ENCODE measurements at places on chromosomes 6 and 20.
A peak's percentile ranks its signal among the peaks of the same experiment; 100 is the strongest.

DNA sequence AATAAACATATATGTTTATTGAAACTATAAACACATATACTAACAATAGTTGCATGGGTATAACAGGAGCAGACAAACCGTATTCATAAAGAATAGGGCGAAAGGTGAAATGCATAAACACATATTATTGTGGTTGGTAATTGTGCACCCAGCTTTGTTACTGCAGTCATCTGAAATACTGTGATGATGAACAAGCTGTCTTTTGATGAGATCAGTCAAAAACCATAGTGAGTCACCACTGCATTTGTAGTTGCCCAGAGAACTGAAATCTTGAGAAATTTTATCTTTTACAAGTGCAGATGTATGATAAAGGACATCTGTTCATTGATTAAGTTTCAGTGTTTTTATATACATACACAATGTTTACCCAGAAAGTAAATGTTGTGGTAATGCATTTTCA, 133.7 kb downstream of the MYO6 start:
- DNase-seq: peak; percentile 9

- DNase-seq: no peak
Measured at GRCh38 chr6:11774426-11774825, 4.2 kb downstream of the ADTRP start.

DNA sequence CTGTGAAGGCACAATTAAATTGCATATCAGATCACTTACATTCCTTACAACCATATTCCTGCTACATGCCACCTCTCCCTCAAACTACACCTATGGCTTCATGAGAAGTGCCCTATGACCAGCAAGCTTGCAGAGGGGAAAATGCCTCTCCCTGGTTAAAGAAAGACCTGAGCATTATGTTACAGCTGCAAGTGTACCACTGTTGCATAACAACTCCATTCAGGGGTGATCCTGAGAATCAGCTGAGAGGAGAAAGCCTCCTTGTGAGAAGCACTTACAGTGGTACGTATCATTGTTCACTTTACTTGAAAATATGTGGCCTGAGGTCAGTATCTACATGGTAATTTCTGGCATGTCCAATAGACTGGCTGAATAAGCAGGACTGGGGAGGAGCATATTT, 20.0 kb downstream of the PDSS2 start:
- DNase-seq: no peak

GRCh38 chr20:6855104-6855503, 87.6 kb downstream of the BMP2 start:
- no peak for DNase-seq

GRCh38 chr6:132205946-132206345, 195.3 kb downstream of the MOXD1 start:
- no peak for DNase-seq

DNA sequence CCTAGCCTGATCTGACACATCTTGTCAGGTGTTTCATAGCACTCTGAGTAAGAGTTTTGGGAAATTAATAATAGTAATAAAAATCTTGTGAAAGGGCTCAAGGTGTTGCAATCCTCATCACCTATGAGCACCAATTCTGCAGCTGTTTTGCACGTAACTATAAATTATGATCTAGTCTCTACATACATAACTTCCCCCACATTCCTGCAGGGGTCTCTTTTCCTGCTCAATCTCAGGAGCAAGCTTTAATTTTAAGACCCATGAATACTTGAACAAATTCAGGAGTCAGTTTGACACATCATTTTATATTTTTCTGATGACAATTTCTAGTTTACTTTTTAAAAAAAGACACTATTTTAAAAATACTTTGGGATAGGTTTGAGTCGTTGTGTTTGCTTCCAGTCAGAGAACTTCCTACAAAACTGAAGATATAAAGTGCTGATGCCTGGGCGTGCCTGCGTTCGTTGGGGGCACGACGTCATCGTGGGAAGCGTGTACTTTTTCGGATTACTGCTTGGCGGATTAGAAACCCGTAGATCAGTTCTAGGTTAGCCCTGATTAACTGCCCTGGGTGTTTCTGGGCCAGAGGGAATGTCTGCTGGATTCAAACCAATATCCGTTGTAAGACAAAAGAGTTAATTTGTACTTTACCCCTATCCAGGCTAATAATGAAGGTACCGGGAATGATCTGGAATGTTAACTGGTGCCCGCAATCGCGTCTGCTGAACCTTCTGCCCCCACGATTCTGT, 1.0 kb upstream of the E2F3 start:
- no peak for DNase-seq

DNA sequence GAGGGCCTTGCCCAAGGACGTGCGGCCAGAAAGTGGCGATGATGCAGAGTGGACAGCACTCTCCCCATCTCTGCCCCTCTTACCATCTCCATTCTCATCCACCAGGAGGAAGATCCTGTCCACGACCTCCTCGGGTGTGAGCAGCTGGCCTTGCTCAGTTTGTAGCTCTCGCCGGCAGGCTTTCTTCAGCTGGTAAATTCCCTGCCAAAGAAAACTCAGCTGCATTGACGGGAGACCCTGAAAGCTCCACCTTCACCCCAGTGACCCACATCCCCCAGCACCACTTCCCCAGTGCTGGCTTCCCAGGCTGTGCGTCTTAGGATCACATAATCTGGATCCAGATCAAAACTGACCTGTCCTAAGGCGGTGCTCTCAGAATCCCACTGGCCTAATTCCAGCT, 9.2 kb downstream of the GUCA1B start:
- no peak for DNase-seq

GRCh38 chr6:166157930-166158617, 9.6 kb downstream of the TBXT start:
- DNase-seq: no peak

- DNase-seq: no peak
Measured at GRCh38 chr6:56580271-56580670, 62.4 kb downstream of the DST start.

- DNase-seq: no peak
Measured at GRCh38 chr6:35311390-35312075, 13.9 kb downstream of the DEF6 start.

DNA sequence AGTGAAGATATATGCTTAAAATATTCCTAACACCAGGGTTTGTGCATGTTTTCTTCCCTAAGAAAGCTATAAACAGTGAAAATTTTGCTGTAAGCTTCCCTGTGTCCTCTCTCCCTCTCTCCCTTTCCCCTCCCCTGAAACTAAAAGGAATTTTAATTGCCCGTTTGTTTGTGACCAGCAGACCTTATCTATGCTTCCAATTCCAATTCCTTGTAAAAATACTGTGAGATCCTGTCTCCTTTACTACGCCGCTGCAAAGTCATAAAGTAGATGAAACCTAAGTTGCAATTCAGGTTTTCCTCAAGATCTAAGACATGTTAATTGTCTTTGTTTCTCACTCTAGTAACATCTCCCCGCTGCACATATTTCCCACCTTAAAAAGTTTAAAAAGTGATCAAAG, 82.3 kb downstream of the DNAH8 start:
- no peak for DNase-seq

DNA sequence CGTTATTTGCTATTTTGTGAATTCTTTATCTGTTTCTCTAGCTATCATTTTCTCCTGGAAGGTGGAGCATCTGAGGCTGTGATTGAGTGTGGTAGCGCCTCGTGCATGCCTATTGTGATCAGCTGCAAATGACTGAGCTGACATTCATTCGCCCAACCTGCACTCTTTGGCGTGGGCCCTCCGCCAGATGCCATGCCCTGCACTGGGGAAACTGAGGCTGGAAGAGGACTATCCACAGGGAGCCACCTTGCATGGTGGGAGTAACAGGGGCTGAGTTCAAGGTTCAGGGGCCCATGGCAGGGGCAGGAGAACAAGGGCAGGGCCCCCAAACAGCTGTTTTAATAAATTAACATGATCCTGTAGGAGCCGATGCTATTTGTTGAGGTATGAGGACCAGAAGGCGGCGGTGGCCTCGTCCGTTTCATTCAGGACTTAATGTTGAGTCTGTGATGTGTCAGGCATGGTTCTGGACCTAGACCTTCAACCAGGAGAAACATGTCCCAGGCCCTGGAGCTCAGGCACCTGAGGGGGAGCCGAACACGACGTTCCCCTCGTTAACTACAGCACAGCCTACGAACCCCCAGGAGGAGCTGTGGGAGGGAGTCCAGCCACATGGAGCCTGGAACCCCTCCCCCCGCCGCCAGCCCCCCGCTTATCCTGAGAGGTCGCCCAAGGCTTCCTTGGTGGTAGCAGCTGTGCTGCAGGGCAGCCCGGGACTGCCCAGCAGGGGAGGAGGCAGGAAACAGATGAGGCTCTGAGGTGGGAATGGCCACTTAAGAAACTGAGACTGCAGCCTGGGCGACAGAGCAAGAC, 242.9 kb downstream of the CDH4 start:
- no peak for DNase-seq

DNA sequence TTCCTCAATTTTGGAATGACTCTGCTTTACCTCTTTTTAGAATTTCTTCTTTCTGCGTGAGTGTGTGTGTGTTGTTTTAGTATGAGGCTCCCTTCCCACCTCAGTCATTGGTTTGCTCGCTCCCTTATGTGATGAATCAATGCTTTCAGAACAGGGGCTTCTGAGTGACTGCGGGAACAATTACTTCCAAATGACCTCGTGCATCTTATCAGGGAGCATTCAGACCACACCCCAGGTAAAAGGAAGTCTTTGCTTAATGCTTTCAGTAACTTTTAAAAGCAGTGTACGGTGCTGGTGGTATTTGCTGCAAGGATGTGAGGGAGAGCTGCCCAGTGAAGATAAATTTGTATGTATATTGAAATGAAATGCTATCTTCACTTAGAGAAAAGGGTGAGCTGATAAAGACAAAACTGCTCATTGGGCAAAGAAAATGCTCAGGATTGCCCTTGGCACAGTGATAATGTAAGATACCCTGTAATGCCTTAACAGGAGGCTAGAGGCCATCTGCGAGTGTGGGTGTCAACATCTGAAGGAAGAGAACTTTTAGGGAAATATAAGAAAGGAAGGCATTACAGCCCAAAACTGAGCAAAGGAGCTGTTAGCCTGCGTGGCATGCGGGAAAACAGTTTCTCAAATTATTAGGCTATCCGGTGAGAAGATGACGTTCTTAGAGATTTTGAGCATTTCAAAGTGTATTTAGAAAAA, at the start of gene MLIP:
Gene MLIP, plus strand, starts transcription at position 103 of the 705 bp plus-strand sequence. Its CDS starts 37 bp downstream, at position 140.
- DNase-seq: no peak

- DNase-seq: no peak
Measured at GRCh38 chr6:37259191-37259590, 1.2 kb upstream of the TMEM217 start.

GRCh38 chr6:98514073-98514720, 320.2 kb upstream of the POU3F2 start:
- no peak for DNase-seq

GRCh38 chr6:10659699-10660348, 34.6 kb downstream of the C6orf52 start:
- no peak for DNase-seq

GRCh38 chr20:36833275-36834020, 42.5 kb upstream of the TLDC2 start:
- DNase-seq: no peak

DNA sequence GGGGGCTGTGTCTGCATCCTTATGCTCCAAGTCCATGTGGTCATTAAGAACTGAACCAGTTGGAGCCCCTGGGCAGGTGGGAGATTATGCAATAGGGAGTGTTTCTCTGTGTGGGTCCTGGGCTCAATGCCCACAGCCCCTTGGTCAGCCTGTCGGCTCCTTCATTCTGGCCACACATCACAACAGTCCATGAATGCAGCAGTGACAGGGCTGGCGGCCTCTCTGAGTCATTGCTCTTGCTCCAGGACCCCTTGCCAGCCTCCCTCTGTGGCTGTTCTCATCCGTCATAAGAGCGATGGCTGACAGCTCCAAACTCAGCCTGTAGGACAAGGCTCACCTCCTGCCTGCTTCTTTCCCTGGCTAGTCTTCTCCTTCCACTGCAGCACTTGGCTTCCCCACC, 609.5 kb upstream of the CDH4 start:
- DNase-seq: no peak

DNA sequence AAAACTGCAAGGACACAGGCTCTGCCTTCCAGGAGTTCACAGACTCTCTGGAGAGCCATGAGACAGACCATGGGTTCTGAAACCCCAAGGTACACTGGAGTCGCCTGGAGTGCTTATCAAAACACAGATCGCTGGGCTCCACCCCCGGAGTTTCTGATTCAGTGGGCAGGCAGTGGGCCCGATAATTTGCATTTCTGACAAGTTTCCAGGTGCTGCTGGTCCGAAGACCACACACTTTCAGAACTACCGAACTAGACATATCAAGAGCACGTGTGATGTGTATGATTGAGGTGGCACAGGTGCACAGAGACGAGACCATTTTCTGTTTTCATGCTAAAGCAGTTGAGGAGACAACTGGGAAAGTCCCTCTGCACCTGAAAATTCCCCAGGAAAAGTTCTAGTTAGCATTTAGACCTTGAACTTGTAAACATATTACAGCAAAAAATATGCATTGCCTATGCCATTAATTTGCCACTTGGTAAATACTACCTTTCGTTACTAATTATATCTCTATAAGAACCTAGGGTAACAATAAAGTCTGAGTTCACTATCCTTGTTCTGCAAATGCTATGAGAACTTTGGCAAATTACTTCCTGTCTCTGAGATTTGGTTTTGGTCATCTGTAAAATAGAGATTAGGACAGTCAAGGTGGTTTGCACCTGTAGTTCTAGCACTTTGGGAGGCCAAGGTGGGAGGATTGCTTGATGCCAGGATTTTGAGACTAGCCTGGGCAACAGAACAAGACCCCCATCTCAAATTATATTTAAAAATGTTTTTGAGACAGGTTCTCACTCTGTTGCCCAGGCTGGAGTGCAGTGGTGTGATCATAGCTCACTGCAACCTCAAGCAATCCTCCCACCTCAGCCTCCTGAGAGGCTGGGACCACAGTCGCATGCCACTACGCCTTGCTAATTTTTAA, 14.3 kb upstream of the PIM1 start:
- DNase-seq: no peak

DNA sequence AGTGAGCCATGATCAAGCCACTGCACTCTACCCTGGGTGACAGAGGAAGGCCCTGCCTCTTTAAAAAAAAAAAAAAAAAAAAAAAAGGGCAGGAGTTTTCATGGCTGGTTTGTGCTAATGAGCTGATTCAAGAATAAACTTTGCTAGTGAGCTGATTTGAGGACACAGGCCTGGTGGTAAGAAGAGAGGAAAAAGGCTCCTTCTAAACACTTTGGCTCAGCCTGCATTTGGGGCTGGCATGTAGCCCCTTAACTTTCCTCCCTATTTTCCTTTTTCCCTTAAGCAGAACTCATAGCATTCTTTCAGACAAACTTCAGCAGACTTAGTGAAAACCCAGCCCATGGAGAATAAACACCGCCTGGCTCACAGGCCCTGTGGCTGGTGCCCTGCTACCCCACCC, 432.7 kb downstream of the PTPRT start:
- no peak for DNase-seq

GRCh38 chr6:40855168-40855880, 183.7 kb downstream of the UNC5CL start:
- no peak for DNase-seq

- DNase-seq: no peak
Measured at GRCh38 chr6:31203345-31203979, 33.0 kb upstream of the POU5F1 start.

GRCh38 chr6:35163836-35164235, 22.7 kb upstream of the TCP11 start:
- no peak for DNase-seq

- DNase-seq: no peak
Measured at GRCh38 chr6:146351018-146351417, 192.6 kb upstream of the RAB32 start.
